Activated CD8-positive, alpha-beta memory T cell treated with anti-CD3 and anti-CD28 coated beads, Interleukin-2, amount 50 U/mL, for 4 hours (primary cell): ENCODE measurements at places on chromosomes 16 and 17.

GRCh38 chr17:78019367-78019975 lies 61.0 kb downstream of the TNRC6C start:
- DNase-seq = no peak

GRCh38 chr17:51180486-51180885 lies 14.3 kb downstream of the NME2 start:
- DNase-seq = no peak

DNA sequence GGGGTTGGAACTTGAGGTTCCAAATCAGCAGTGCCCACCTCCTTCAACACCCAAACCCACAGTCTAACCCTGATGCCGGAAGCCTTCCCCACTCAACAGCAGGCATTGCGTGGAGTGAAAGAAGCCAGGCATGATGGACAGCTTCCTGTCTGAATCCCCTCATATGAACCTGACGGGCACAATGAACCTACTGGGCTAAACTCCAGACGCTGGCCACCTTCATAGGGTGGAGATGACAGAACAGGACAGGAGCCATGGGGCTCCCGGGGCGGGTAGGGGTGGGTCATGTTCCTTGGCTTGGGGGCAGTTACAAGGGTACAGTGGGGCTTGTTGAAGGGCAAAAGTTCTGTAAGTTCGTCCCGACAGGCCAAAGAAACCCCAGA lies 460 bp upstream of the HSBP1 start:
- no peak for DNase-seq

- DNase-seq = peak; percentile 62
These were observed 7.9 kb upstream of the SOST start for GRCh38 chr17:43766413-43767052.
